ENCODE measurements at places on chromosomes 5 and 9. TPM values are rescaled to one million over a fixed set of nuclear protein-coding genes. Genes with fewer than 3 reads are reported as not detected.

FOXD4 gene
- total RNA-seq: 0.23 TPM

LRRC70 gene
- total RNA-seq: not detected

ZNG1C gene
- total RNA-seq: 62.8 TPM

ENHO gene
- 0.88 TPM for total RNA-seq

PCDHGA12 gene
- total RNA-seq: 0.03 TPM

DBH gene
- total RNA-seq: not detected

CERCAM gene
- 40.3 TPM for total RNA-seq

MRPL36 gene
- total RNA-seq: 89.4 TPM

CDX1 gene
- total RNA-seq: not detected

SCGB3A2 gene
- not detected for total RNA-seq

SLC23A1 gene
- total RNA-seq: 1.5 TPM

WDR38 gene
- total RNA-seq: 0.13 TPM

OR1Q1 gene
- not detected for total RNA-seq

GABRA1 gene
- total RNA-seq: not detected

NDST1 gene
- total RNA-seq: 55.5 TPM

DMRTA1 gene
- total RNA-seq: 0.53 TPM

SYK gene
- total RNA-seq: not detected

SPATA31D4 gene
- total RNA-seq: not detected

CAMSAP1 gene
- total RNA-seq: 22.9 TPM

GAS1 gene
- 0.10 TPM for total RNA-seq

NUDCD2 gene
- 28.4 TPM for total RNA-seq

PCDHB7 gene
- not detected for total RNA-seq

TRIM14 gene
- 10.9 TPM for total RNA-seq

CYLC2 gene
- total RNA-seq: not detected

GPR150 gene
- total RNA-seq: 0.16 TPM

CCDC112 gene
- 6.5 TPM for total RNA-seq

SLC45A2 gene
- total RNA-seq: not detected

VDAC1 gene
- 395 TPM for total RNA-seq

NME5 gene
- total RNA-seq: not detected

DPYSL3 gene
- 26.1 TPM for total RNA-seq

PGM5 gene
- not detected for total RNA-seq

GMCL2 gene
- total RNA-seq: not detected

RANBP3L gene
- not detected for total RNA-seq

UBE2QL1 gene
- 1.5 TPM for total RNA-seq

IL7R gene
- 0.36 TPM for total RNA-seq

C1QTNF2 gene
- total RNA-seq: 0.10 TPM

IFNA21 gene
- total RNA-seq: not detected

BARHL1 gene
- total RNA-seq: not detected

KIF4B gene
- 0.06 TPM for total RNA-seq

OLFM1 gene
- total RNA-seq: 9.9 TPM

SETD9 gene
- total RNA-seq: 4.8 TPM

SLCO4C1 gene
- not detected for total RNA-seq

CXCL14 gene
- total RNA-seq: 0.37 TPM

PLGRKT gene
- total RNA-seq: 22.4 TPM

SLC9A3 gene
- total RNA-seq: 2.2 TPM

SPATA24 gene
- 4.4 TPM for total RNA-seq

PCDHGA10 gene
- total RNA-seq: 0.03 TPM

SLC6A18 gene
- not detected for total RNA-seq

LRRC8A gene
- 130 TPM for total RNA-seq

ALDOB gene
- total RNA-seq: not detected

ENTREP1 gene
- 0.70 TPM for total RNA-seq

PCDHB9 gene
- not detected for total RNA-seq

GLDC gene
- total RNA-seq: 13.6 TPM

CAVIN4 gene
- 0.29 TPM for total RNA-seq

TCF7 gene
- 10.7 TPM for total RNA-seq

MAMDC4 gene
- 2.6 TPM for total RNA-seq

GPR21 gene
- not detected for total RNA-seq

N4BP3 gene
- total RNA-seq: 0.74 TPM

RLN2 gene
- 0.29 TPM for total RNA-seq

Data from A549 treated with Hydrocortisone at 1 μM for 4 hours (cell line).